ENCODE measurements at places on chromosomes 16 and 17.

DNA sequence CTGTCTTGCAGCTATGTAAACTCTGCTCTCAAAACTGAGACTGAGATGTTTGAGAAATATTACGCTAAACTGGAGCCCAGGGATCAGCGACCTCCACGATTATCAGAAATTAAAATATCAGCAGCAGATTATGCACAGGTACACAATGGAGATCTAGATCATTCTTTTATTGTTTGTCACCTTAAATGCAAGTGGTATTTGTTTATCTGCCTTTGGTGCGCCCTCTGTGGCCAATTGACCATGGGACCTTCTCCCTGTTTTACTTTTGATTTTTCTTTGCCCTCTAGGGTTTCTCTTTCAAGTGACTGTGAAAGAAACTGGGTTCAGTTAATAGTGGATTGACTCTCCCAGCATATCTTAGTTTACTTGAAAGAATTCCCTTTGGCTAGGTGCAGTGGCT, 42.1 kb downstream of the PRSS54 start:
- no peak for DNase-seq

DNA sequence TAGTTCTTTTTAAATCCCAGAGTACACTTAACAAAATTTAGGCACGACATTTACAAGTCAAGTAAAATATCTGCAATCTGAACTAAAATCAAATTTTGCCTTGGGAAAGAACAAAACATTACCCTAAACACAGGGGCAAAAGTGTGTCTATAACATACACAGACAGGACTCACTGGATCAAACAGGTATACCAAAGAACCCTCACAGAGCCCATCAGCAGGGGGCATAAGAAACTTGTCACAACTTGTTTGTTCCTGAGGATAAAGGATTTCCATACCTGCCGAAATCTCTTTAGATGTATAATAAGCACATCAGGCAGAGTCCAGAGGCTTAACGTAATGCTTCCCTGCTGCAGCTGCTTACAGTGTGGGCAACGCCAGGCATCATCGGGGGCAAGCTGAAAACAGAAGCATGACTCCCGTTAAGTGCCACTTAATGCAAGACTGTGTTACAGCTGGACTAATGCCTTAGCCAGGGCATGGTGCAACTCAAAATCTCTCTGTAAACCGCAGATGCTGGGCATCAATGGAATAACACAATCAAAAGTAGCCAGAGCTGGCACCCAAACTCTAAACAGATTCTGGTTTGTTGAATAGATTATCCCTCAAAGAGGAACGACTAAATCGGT, 67.0 kb downstream of the USP31 start:
- DNase-seq: no peak

GRCh38 chr16:81313701-81314602, 810 bp upstream of the GAN start:
- DNase-seq: no peak

- DNase-seq: peak; percentile 9
Observed at GRCh38 chr17:17751489-17752088, 70.3 kb downstream of the RAI1 start.

- no peak for DNase-seq
Observed at GRCh38 chr17:50448643-50449042, 20.0 kb downstream of the CHAD start.

DNA sequence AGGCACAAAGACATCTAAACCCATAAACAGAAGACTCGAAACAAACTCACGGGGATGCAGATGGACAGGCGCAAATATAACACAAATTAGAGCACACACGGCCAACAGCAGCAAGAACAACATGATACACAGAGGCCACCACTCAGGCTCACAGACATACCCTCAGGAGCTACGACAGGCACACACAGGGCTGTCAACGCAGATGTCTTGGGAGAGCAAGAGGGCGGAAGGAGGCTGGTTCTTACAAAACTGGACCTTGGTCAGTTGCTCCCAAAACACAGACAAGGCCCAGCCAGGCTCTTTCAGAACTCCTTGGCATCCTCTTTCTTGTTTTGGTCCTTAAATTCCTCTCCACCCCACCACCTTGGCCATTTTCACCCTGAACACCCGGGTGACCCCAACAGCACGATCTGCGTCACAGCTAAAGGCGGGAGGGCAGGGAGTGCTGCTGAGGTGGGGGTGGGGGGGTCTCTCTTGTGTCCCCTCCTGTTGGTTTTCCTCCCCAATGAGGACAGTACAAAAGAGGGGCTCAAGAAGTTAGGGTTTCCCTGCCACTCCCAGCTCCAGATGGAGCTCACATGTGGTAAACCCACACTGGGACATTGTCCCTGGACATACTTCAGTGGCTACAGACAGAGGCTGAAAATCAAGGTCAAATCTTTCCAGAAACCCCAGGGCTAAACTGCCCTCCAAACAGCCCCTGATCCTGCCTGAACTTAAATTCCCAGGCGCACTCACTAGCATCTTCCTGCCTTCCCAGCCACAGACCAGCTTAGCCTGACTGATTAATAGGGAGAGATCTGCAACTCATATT, 221.3 kb downstream of the C16orf78 start:
- DNase-seq: no peak

- DNase-seq: no peak
Observed at GRCh38 chr17:74281799-74282198, 7.8 kb downstream of the DNAI2 start.

DNA sequence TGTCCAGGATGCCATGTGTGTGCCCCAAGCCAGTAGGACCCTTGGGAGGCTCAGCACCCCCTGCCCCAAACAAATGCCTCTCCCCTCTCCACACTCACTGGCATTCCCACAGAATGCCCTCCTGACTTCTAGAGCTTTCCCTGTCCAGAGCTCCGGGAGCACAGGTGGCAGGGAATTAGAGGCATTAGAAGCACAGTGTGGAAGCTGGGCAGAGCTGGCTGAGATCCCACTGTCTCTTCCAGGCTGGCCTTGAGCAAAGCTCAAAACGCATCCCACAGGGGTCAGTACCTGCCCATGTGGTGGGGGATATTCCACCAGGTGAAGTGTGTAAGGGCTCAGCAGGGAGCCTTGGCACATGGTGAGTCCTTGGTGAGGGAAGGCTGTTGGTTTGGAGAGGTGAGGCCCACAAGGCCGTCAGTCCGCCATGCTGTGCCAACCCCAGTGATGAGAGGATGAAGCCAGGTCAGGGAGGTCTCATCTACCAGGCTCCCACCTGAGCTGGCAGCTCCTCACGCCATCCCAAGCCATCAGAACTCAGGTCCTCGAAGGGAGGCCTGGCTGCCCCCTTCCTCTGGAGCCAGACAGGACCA, 18.1 kb downstream of the ENDOV start:
- DNase-seq: no peak

DNA sequence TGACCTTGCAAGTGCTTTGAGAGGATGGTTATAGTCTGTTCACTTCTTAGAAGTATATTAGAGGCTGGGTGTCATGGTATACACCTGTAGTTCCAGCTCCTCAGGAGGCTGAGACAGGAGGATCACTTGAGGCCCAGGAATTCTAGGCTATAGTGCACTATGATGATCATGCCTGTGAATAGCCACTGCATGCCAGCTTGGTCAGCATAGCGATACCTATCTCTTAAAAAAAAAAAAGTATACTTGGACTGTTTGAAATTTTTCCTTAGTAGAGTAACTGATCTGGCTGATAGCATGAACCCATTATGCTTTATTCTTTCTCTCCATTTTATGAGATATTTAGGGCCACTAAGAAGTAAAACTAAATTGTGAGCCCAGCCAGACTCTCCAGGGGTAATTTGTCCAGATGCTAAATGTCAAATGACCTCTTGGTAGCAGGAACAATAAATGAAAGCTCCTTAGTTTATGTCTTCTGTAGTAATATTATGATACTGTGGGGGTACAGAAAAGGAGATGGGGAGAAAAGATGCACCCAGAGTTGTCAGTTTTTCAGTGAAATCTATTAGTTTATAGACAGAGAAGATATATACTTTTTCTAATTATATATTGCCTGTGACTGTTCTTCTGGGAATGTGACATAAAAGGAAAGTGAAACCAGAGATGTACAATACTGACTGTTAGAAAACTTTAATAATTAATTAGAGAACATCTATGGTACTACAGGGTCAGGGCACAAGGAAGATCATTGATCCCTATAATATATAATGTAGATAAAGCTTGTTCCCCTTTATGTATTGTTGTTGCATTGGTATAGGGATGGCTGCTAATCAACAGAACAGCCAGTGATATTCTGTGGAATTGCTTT, 335.3 kb upstream of the TBX2 start:
- DNase-seq: no peak

GRCh38 chr16:31138621-31139578, 3.4 kb upstream of the PRSS8 start:
- no peak for DNase-seq

DNA sequence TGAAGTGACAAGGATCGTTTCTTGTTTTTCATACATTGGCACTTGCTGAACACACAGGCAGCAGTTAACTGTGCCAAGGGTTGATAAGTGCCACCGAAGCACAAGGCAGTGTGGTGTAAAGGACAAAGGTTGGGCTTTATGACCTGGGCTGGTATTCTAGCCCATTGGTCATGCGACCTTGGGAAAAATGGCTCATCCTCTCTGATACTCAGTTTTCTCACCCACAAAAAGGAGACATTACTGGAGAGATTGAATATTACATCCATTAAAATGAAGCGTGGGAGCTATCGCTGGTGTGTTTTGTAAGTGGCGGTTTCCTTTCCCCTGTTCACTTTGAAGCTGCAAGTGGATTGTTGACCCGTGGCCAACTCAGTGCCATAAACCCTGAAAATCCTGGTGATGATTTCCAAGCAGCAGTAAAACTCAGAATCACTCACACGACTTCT, 216.9 kb downstream of the HAPSTR1 start:
- no peak for DNase-seq

GRCh38 chr16:73161977-73162376, 114.0 kb upstream of the ZFHX3 start:
- DNase-seq: no peak

DNA sequence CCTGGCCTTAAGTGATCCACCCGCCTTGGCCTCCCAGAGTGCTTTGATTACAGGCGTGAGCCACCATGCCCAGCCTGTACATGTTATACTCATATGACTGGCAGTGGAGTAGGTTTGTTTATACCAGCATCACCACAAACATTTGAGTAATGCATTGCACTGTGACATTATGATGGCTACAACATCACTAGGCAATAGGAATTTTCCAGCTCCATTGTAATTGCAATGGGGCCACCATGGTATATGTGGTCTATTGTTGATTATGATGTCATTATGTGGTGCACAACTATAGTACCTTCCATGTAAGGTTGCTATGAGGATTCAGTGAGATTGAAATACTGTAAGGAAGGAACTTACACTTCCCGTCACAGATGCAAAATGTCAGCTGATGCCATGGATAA, 168.9 kb downstream of the COPRS start:
- DNase-seq: no peak

GRCh38 chr17:40534371-40535189, 30.7 kb downstream of the CCR7 start:
- no peak for DNase-seq

GRCh38 chr16:8714174-8714573, 39.8 kb downstream of the ABAT start:
- no peak for DNase-seq

DNA sequence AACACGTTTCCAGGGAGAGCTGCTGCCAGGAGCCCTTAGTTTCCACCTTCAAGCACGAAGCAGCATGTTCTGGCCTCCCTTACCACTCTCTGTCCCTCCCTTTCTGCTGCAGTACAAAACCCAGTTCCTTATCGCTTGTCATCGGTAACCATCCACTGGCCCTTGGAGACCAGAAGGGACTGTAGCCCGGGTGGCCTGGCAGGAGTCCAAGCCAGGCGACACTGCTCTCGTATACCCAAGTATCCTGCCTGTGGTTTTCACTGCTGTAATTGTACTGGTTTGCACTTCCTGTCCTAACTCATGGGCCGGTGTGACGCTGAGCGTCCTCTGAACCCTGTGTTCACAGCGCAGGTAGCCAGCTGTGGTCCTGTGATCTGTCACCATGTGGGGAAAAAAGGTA, 81.1 kb downstream of the MAF start:
- no peak for DNase-seq

DNA sequence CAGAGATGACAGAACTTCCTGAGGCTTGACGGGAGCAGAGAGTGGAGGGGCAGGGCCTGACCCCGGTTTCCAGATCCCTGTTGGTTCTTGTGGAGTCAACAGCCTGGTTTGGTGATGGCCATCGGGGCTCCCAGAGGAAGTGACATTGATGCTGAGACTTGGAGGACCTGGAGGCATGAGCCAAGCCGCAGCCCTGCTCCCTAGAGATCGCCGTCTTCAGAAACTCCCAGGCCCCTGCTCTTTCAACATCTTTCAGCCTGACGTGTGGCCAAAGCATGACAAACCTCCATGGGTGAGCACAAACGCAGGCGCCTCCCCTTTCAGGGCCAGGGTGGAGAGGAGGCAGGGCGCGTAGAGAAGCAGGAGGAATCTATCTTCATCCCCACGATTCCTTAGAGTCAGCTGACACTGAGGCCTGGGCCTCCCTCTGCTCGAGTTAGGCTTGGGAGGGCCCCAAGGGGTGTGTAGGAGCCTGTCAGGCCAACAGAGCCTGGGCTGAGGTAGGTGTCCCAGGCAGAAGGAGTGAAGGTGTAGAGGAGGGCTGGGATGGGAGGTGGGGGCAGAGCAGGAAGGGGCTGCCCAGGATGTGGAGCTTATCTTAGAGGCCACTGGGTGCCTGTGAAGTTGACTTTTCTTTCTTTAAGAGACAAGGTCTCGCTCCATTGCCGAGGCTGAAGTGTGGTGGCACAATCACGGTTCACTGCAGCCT, 56.1 kb upstream of the MED9 start:
- no peak for DNase-seq

- DNase-seq: no peak
Observed at GRCh38 chr16:81639931-81640680, 139.0 kb upstream of the PLCG2 start.

DNA sequence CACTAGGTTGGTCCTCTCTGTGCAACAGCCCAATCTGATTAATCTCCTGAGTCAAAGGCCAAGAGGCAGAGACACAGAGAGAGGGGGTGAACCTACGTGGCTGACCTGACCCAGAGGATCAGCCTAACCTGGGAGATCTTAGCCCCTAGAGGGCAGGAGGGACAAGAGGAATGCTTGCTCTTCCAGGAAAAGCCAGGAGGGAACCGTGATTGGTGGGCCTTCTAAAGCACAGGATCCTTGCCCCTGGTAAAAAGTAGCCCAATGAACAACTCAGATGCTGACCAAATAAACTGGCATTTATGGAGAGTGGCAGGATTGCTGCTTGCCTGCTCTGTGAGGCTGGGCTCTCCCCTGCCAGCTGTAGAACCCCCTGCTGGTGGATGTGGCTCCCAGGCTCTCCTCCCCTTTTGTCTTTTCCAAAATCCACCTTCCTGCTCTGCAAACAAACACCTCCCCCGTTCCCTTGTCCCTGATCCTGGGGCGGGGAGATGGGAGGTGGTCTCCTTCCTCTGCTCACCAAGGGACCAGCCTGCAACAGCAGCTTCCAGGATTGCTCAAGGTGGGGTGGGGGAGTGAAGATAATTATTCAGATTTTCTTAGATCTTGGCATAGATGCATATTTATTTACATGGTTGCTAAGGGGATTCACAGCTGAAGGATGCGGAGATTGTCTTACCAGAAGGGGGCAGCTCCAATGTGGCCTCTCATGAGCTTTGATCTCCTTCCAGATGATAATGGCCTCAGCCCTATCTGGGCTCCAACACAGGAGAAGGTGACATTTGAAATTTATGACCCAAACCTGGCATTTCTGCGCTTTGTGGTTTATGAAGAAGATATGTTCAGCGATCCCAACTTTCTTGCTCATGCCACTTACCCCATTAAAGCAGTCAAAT, 71.9 kb downstream of the SDR42E1 start:
- DNase-seq: no peak

Data from stimulated activated CD4-positive, alpha-beta T cell treated with anti-CD3 and anti-CD28 coated beads, TNF-alpha, amount 100 ng/mL, for 1 hour (primary cell).